ENCODE measurements at places on chromosomes 16 and 17.
A peak's percentile ranks its signal among the peaks of the same experiment; 100 is the strongest.

- DNase-seq = no peak
Measured at GRCh38 chr17:13355054-13355453, 246.7 kb downstream of the HS3ST3A1 start.

DNA sequence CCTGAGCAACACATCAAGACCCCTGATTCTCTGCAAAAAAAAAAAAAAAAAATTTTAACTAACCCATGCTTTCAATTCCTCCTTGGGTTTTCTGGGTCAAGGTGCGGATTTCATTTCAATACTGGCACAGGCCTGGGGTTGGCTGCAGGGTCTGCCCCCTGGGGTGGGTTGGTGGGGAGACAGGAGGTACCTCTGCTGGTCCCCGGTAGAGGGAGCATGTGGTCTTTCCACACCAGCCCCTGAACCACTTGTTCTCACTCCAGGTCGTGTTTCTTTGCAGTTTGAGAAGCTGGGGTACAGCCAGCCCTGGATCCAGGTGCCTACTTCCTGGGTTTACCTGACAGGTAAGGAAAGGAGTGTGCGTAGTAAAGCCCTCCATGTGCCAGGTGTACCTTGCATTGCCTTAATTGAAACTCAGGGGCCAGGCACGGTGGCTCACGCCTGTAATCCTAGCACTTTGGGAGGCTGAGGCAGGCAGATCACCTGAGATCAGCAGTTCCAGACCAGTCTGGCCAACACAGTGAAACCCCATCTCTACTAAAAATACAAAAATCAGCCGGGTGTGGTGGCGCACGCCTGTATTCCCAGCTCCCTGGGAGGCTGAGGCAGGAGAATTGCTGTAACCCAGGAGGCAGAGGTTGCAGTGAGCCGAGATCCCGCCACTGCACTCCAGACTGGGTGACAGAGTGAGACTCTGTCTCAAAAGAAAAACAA is 21.8 kb downstream of the SDR42E2 start:
- DNase-seq = no peak

- no peak for DNase-seq
Measured at GRCh38 chr16:51592535-51593300, 441.6 kb upstream of the SALL1 start.

- DNase-seq = no peak
Measured at GRCh38 chr17:411421-412120, 59.0 kb upstream of the RPH3AL start.

- DNase-seq = no peak
Measured at GRCh38 chr17:73667181-73667959, 23.1 kb upstream of the SDK2 start.

DNA sequence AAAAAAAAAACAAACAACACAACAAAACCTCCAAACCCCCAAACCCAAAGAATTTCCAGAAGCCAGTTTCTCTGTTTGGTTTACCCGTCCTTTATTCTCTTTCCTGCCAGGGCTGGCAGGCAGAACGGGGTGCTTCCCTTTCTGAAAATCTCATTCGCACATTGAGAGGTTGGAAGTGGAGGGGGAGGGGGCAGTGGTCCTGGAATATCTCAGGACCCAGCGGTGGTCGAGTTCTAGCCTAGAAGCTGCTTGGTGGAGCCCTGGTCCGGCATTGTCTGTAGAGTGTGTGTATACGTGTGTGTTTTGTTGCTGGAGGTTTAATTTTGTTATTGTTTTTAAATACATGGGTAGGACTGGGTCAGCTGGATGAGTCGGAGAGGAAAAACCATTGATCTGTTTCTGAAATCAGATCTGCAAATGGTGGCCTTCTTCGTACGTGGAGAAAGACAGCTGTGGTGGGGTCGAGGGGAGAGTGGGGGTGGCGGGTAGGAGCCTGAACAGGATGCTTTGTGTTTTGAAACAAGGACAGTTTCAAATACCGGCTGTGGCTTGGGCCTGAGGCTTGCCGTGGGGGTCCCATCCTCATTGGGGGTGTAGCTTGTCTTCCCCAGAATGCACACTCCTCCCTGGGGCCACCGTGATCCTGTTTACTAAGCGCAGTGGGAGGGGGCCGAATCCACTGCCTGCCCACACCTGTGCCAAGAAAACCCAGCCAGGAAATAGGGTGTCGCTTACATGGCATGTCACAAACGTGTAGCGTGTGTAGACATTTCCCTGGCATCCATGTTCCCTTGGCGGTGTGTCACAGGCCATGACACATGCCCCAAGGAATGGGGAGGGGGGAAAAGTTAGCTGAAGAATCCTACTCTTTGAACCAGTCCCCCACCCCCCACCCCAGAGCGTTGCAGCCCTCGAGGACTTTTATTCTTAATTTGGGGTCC is 1.6 kb downstream of the CMIP start:
- no peak for DNase-seq

DNA sequence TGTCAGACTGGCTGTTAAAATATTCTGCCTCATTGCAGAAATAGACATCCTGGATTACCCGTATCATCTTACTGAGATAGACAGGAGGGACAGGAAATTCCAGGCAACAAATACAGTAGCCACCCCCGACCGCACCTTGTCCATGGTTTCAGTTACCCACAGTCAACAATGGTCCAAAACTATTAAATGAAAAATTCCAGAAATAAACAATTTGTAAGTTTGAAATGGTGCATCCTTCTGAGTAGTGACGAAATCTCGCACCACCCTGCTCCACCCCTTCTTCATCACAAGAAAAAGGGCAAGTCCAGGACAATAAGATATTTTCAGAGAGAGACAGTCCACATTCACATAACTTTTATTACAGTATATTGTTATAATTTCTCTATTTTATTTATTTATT is 23.6 kb upstream of the PRSS54 start:
- no peak for DNase-seq

DNA sequence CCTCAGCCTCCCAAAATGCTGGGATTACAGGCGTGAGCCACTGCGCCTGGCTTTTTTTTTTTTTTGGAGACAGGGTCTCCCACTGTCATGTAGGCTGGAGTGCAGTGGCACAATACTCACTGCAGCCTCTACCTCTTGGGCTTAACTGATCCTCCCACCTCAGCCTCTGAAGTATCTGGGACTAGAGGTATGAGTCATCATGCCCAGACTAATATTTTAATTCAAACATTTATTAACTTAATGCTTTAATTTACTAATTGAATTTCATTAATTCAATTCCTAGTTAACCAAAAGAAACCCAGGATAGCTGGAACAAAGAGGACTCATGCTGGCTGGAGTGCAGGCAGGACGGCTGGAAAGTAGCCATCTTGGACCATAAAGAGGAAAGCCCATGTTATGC is 14.0 kb upstream of the KPNB1 start:
- DNase-seq = no peak

GRCh38 chr16:85330694-85331188 is 218.5 kb upstream of the CIBAR2 start:
- DNase-seq = peak; percentile 80

- no peak for DNase-seq
Measured at GRCh38 chr16:12081048-12081404, 104.5 kb downstream of the SNX29 start.

GRCh38 chr16:2475413-2476344 is 752 bp downstream of the TBC1D24 start:
- DNase-seq = no peak

GRCh38 chr17:4074831-4075495 is 67.9 kb downstream of the ZZEF1 start:
- DNase-seq = peak; percentile 44

DNA sequence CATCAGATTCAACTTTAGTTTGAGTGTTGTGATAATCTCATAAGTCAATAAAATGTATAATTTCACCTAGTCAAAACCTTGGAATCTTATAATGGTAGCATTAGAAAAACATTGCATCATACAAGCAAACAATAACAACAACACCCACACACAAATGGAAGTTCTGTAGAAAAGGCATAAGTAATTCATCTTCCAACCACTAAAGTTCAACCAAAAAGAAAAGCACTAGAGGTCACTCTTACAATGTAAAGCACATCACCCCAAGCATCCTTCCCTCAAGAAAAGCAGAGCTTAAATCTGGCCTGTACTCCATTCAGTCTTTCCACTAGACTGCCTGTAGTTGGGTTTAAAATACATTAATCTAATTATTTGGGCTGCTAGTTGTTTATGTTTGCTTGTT is 1.8 kb downstream of the CNTNAP4 start:
- peak; percentile 0 for DNase-seq

- no peak for DNase-seq
Measured at GRCh38 chr17:72517413-72518158, 396.8 kb downstream of the SOX9 start.

GRCh38 chr17:511001-511698 is 158.5 kb upstream of the RPH3AL start:
- peak; percentile 87 for DNase-seq

- DNase-seq = no peak
Measured at GRCh38 chr16:15571557-15571956, 71.4 kb downstream of the MARF1 start.

DNA sequence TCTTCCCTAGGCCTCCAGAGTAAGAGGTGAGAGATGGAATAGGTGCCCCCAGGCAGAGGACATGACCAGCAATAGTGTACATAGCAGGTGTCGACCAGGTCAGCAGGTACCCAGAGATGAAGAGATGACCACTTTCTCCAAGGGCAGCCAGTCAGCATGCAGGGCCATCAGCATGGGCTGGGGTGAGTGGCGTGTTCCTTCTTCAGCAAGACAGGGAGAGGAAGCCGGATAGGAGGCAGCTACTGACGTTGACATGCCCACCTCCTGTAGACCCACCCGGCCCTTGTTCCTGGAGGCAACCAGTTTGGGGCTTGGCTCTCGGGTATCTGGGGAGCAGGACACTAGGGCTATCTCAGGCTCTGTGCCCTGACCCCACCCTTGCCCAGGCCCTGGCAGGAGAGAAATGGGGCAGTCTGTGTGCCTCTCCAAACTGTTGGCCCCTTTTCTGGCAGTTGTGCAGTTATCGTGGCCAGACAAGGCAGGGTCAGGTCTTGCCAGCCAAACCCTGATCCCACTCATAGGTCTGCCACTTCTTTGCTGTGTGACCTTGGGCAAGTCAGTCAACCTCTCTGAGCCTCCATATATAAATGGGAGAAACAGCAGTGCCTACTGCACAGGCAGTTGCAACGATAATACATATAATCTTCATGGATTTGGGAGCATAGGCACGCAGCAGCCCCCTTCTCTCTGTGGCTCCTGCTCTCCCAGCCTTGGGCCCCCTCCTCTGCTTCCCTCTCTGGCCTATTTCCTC is 1.4 kb upstream of the NDRG4 start:
- DNase-seq = no peak

DNA sequence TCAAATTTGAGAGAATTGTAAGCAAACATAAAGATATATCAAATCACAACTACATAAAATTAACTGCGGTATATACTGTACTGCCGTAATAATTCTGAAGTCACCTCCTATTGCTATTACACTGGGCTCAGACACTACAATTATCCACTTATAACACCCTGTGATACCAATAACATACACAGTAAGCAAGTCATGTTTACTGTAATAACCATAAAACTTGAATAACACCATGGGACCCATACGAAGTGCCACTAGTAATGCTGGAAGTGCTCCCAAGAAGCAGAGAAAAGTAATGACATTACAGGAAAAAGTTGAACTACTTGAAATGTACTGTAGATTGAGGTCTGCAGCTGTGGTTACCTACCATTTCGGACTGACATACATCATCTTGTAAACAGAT is 24.0 kb downstream of the CMC2 start:
- no peak for DNase-seq

GRCh38 chr17:38456031-38456815 is 28.0 kb downstream of the ARHGAP23 start:
- no peak for DNase-seq

DNA sequence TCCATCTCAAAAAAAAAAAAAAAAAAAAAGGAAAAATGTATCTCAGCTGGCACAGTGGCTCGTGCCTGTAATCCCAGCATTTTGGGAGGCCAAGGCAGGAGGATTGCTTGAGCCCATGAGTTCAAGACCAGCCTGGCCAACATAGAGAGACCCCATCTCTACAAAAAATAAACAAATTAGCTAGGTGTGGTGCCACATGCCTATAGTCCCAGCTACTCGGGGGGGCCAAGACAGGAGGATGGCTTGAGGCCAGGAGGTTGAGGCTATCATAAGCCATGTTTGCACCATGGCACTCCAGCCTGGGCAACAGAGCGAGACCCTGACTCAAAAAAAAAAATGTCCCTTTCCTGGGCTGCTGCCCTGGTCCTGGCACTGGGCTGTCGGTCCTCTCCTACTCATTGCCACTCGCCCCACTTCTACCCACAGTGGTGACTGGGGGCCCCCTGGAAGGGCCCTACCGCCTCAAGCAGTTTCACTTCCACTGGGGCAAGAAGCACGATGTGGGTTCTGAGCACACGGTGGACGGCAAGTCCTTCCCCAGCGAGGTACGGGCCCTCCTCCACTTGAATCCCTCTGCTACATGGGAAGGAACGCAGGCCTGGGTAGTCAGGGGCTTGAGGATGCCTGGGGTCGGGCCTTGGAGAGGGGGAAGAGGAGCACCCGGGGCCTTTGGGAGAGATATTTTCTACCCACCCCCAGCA is 6.1 kb downstream of the CA7 start:
- DNase-seq = no peak

- no peak for DNase-seq
Measured at GRCh38 chr17:29574732-29575510, 6.4 kb downstream of the TP53I13 start.

- no peak for DNase-seq
Measured at GRCh38 chr17:76696763-76697701, 13.7 kb downstream of the MXRA7 start.
